NB4 (cell line): ENCODE measurements at places on chromosomes 3 and 15.

GRCh38 chr15:44782516-44782915 lies 46.2 kb downstream of the TRIM69 start:
- DNase-seq, result no peak

- DNase-seq, result no peak
Measured at GRCh38 chr15:25733036-25733855, 129.9 kb downstream of the ATP10A start.

GRCh38 chr3:14376348-14377043 lies 25.9 kb upstream of the SLC6A6 start:
- DNase-seq, result no peak

- no peak for DNase-seq
Measured at GRCh38 chr3:160828880-160829279, 72.8 kb downstream of the PPM1L start.

DNA sequence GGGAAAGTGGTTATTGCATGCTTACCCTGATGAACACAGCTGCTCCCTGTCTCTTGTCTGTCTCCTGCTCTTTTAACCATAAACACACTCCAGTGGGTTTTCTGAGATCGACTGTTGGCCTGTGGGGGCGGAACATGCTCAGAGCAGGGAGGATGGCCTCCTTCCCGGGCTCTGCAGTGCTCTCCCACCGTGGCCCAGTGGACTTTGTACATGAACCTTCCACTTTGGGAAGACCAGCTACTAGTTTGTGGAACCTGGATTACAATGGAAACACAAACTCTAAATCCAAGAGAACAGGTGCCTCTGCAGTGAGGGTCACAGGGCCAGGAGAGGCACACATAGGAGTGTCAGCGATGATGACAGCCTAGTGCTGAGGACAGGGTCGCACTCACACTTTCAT lies 56.5 kb downstream of the KLF13 start:
- no peak for DNase-seq

DNA sequence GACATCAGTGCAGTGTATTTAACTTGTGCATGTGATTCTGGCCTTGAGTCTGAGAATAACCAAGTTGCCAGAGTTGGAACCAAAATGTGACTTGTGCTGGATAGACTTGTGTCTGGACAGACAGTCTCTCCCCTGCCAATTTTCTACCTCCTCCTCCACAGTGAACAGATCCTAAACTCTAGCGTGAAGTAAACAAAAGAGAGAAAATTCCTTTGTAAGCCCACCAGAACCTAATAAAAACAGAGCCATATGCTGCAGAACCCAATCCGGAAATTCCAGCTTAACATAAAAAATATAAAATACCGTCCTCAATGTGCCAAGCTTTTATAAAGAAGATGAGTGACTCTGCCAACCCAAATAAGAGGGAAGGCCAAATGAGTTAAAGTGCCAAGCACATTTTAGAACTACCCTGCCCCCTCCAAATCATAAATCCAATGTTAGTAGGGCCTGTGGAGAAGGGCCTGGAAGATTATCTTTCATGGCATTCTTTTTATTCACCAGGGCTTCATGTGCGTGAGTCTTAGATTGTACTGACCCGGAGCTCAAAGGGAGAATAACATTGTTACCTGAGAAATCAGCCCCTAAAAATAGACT lies 344.6 kb upstream of the PROK2 start:
- DNase-seq, result no peak

GRCh38 chr3:24502690-24503089 lies 8.0 kb upstream of the THRB start:
- DNase-seq, result peak; percentile 36

DNA sequence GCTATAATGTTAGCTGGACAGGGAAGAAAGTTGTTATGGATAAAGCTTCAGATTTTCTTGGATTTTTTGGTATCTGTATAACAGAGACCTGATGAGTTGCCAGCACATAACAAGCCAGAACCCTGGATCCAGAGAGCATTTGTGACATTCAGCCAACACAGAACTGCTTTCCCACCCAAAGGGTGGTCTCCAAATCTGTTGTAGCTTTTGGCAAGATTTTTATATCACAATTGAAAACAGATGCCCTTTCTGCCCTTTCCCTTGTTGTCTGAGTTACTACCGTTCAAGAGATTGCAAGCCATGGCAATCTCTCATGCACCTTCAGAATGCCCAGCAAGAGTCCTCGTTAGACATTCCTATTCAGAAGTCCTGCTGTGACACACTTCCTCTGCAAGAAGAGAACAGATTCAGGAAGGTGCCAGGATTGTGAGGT lies 107.6 kb upstream of the FGF7 start:
- DNase-seq, result no peak

- DNase-seq, result peak; percentile 38
Measured at GRCh38 chr15:40286061-40286532, 3.2 kb upstream of the ANKRD63 start.

DNA sequence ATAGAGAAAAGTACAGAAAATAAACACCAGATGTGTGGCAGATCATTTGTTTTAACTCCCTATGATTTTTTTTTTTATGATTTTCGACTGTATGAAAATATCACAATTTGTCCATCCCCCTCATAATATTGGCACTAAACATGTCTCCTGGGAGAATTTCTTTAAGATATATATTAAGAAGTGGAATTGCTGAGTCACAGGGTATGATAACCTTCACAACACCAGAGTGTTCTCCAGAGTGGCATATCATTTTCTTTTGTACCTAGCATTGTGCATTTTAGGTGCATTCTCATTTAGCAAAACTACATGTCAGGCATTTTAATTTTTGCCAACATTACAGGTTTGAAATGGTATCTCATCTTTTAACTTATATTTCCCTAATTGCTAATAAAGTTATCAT lies 170.9 kb downstream of the FRMD5 start:
- DNase-seq, result no peak

DNA sequence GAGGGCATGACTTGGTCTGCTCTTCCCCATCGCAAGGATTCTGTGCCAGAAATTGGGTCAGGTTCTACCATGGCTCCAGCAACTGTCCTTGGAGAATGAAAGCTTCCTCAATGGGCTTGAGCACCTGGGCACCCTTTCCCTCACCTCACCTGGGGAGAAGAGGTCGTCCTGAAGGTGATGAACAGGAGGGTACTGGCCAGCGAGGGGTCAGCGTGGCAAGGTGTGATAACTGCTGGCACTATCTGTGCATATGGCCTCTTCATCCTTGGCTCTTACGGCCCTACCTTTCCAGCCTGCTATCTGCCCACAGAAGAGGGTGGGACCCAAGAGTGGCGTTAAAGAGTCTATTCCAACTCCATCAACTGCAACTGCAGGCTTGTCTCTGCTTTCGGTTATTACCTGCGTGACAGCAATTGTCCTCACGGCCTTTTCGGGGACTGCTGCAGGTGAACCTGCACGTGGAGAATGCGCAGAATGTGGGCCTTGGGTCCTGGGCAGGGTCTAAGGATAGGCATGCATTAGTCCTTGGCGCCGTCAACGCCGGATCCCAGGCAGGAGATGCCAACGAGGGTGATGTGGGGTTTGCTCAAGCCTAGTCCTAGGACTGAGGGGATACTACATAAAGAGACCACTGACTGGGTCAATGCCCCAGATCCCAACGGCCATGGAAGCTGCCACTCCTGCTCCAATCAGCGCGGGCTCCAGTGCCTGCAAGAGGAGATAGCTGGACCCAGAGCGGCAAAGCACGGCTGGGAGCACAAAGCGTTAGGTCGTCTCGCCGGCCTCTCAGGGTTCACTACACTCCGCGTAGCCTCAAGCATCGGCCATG lies 625 bp upstream of the RBM15B start:
- DNase-seq, result no peak

DNA sequence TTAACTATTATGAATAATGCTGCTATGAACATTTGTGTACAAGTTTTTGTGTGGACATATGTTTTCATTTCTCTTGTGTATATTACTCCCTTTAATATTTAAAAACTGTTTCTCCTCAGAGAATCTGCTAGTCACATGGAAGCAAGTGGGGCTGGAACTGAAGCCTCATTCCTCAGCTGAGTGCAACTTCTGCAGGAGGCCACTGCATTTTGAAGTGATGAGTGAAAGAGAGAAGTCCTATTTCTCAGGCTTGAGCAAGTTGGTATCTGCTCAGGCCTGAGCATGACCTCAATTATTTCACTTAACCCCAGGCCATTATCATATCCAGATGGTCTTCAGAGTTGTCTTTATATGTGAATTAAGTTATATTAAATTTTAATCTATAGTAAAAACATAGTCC lies 11.5 kb downstream of the TLR9 start:
- DNase-seq, result no peak

DNA sequence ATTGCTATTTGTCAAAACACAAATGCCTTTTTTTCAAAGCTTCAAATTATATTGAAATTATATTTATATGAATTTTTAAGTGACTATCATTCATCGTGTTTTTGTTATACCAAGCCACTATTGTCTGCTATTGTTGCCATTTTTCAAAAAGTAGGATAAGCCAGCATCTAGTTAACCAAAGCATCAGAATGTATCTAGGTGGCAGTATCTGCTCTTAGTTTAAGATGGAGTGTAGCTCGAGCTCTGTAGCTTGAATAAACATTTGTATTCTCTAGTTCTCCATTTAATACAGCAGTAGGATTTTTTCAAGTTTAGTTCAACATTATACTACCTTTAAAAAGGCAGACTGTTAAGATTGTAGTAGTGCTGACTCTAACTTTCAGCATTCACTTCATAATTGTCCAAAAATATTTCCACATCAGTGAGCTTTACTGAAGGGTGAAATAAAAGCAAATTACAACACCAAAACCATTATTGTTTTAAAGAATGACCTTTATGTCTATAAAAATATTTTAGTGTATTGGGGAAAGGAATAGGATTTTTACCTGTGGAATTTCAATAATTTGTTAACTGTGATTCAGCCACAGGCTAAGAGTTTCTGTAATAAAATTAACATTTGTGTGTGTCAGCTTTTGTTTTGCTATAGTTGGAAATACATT lies 19.6 kb upstream of the C15orf61 start:
- peak; percentile 51 for DNase-seq

DNA sequence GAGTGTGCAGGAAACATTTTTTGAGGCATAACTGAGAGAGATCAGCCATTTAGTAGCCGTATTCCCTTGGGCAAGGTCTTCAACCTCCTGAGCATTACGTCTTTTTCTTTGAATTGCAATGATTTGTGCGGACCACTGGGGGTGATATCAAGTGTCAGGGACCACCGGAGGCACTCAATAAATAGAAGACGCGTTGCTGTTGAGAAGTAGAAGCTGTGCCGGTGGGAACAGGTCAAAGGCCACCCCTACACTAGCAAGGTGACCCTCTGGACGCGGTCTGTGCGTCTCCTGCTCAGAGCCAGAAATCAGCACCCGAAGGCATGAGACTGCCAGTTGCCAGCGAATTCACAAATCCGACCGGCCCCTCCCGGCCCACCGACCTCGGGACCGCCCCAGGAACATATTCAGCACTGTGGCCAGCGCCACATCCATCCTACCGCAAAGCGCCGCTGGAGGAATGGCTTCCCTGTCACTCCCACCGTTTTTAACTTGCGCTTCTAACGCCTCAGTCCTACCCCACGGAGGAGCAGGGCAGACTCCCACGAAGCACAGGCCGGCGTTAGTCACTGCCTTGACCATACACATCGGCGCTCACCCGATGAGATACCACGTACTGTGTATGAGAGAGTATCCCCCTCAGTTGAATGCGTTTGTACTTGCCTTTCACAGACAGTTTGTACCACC lies 1.4 kb upstream of the GHSR start:
- no peak for DNase-seq

GRCh38 chr3:46942076-46942475 lies 34.5 kb downstream of the CCDC12 start:
- DNase-seq, result no peak
